ENCODE measurements at places on chromosomes 6 and 20.

DNA sequence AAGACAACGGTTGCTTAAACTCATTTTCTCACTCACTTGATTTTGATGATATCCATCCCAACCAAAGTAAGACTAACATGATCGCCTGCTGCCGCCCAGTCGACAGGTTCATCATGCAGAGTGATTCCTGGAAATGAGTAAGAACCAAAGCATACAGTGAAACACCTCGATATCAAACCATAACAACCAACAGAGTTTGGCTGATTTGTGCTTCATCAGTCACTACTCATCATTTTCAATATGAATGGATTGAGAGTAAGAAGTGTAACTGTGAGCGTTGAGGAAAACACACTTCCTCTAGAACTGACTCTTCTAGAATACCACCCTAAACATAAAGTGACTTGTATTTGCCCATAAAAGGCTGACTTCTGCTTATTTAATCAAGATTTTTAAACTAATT lies 29.2 kb upstream of the ALDH8A1 start:
- DNase-seq, result no peak

- DNase-seq, result no peak
Observed at GRCh38 chr6:15327271-15327670, 81.4 kb downstream of the JARID2 start.

DNA sequence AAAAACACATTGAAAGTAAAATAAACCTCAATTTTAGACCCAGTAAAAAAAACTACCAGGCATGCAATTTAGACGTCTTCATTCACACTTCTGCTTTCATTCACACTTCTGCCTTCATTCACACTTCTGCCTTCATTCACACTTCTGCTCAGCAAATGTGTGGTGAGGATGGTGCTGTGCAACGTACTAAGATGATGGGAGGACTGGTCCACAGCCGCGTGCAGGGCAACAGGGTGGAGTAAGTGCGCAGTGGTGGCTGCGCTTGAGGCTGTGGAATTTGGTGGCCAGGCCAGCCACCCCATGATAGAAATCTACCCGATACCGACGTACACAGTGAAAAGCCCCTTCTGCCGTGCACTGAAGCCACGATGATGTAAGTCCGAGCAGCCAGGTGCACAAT lies 114.3 kb upstream of the CD93 start:
- DNase-seq, result no peak

DNA sequence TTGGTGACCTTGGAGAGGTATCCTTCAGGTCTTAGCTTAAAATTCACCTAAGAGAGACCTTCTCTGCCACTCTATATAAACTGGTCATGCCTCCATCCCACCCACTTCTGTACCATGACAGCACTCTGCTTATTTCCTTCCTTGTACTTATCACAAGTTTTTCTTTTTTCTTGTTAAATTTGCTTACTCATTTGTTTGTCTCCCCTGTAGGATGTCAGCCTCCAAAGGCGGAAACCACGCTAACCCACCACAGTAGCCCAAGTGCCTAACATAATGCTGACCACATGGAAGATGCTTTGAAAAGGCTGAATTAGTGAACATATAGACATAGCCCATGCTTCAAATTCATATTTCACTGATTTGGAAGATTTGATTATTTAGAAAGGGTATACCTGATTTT lies 5.4 kb downstream of the BMP6 start:
- no peak for DNase-seq

DNA sequence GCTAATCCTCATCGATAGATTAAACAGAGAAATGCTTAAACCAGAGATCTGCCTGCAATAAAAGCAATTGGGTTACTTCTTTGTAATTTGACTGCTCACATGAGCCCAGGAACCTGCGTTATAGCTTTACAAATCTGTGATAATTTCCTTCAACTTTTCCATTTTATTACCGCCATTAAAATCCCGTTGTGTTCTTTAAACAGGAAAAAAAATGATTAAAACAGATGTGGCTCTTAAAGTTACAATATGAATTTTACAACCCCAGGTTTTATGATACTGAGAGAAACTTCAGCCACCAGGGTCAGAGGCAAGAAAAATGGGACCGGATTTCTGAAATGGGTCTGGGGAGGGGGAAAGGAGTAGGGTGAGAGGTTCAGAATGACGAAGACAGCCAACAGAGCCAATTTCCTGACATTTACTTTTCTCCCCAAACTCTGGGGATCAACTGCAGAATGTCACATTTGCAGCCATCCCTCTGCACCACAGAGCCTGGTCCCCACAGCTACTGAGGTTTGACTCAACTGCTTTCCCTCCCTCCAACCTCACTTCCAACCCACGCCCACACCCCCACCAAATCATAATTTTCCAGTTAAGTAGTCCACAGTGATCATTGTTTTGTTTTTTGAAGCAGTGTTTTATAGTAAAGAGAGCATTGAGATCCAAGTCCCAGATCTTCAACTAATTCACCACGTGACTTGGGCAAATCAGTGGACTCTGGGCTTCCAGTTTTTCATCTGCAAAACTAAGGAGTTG lies 77.6 kb upstream of the EYA2 start:
- DNase-seq, result no peak

DNA sequence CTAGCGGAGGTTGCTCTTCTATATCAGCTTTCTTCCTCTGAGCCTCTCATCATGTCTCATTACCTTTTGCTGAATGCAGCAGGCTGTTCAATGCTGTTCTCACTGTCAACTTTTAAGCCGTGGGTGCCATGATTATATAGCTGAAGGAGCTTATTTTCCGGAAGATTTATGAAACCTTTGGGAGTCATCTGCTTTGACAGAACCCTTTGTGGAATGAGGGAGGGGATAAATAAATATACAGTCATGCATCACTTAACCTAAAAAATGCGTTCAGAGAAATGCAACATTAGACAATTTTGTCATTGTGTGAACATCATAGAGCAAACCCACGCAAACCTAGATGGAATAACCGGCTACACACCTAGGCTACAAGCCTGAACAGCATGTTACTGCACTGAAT lies 102.2 kb upstream of the AKAP12 start:
- DNase-seq, result no peak

DNA sequence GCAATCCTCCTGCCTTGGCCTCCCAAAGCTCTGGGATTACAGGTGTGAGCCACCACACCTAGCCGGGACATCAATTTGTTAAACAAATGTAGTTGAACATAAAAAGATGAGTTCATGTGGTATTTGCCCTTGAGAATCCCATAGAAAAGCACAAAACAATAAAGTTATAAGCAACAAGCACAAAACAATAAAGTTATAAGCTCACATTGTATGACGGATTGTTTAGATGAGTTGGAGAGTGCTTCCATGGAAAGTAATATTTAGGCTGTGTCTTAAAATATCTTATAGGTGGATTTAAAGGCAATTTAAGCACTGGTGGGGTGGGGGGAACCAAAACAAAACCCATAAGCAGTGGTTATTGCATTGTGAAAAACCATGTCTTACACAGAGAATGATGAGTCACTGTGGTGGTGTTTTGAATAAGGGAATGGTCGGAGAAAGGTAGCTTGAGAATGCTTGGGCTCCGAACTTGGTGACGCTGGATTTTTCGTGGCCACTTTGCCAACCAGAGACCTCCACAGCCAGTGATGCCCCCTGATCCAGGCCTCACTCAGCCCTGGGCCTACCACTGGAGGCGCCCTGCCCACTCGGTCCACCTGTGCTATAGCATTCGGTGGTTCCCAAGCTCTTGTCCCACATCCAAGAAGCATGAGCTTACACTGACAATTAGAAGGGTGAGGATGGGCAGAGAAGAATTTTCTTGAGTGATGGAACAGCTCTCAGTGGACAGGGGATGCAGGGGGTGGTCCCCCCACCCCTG lies 256.0 kb downstream of the CDKAL1 start:
- no peak for DNase-seq

All from NCI-H2029 treated with DMSO at 0.1 percent for 48 hours (cell line).